ENCODE measurements at places on chromosomes 1 and 21.
A peak's percentile ranks its signal among the peaks of the same experiment; 100 is the strongest.

- DNase-seq: no peak
These were observed 802.1 kb downstream of the PLA2G4A start for GRCh38 chr1:187630653-187631380.

- no peak for DNase-seq
These were observed 174.0 kb upstream of the KAZN start for GRCh38 chr1:14424325-14425002.

DNA sequence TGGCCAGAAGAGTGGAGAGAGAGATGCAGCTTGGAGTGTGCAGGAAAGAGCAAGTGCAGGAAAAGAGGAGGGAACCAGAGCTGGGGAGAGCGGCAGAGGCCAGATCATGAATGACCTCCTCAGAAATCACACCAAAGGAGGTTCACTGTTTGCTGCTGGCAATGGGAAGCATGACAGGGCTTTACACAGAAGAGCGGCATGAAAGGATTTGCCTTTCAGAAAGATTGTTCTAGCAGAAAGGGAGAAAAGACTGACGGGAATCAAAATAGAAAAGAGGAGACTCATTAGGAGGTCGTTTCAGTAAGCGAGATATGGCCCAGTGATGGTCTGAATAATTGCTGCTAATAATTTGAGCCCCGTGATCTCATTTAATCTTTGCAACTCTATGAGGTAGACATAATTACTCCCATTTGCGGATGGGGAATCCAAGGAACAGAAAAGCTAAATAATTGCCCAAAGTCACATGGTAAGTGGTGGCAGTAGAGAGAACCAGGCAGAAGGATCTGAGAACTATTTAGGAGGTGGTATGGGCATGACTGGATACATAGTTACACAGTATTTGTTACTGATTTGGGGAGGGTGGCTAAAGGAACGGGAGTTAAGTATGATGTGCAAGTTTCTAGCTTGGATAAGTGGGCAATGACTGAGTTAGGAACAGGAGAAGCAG is 12.5 kb upstream of the HNRNPR start:
- no peak for DNase-seq

- no peak for DNase-seq
These were observed 19.4 kb downstream of the PTPRF start for GRCh38 chr1:43549921-43550597.

DNA sequence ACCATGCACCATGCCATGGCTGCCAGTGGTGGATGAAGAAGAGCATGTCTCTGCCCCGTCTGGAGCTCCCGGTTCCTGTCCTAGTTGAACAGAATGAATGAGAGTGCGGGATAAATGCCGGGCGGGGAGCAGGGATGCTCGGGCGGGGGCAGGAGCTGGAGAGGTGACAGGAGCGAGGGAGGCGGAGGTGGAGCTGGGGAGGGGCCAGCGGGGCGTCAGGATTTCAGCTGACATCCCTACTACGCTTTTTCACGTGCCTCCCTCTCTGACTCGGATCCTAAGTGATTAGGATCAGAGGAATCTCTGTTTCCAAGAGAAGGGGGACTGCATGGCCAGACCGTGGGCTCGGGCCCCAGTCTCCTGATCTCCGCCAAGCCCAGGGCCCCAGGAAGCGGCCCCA is 47.3 kb downstream of the TP73 start:
- DNase-seq: no peak

DNA sequence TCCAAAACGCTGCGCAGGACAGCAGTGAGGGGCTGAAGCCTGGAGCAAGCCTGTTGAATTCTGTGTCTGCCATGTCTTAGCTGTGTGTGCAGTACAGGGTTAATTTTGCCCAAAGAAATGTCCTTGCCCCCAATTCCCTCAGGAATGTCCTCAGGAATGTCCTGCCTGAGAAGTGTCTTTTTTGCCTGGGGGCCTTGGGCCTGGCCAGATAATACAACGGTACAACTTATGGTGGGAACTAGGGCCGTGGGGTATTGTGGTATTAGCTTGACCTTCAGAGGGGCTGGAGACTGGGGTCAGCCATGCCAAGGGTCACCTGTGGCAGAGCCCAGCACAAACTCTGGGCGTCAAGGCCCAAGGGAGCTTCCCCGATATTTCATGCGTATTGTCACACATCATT is 107.7 kb downstream of the AJAP1 start:
- no peak for DNase-seq

DNA sequence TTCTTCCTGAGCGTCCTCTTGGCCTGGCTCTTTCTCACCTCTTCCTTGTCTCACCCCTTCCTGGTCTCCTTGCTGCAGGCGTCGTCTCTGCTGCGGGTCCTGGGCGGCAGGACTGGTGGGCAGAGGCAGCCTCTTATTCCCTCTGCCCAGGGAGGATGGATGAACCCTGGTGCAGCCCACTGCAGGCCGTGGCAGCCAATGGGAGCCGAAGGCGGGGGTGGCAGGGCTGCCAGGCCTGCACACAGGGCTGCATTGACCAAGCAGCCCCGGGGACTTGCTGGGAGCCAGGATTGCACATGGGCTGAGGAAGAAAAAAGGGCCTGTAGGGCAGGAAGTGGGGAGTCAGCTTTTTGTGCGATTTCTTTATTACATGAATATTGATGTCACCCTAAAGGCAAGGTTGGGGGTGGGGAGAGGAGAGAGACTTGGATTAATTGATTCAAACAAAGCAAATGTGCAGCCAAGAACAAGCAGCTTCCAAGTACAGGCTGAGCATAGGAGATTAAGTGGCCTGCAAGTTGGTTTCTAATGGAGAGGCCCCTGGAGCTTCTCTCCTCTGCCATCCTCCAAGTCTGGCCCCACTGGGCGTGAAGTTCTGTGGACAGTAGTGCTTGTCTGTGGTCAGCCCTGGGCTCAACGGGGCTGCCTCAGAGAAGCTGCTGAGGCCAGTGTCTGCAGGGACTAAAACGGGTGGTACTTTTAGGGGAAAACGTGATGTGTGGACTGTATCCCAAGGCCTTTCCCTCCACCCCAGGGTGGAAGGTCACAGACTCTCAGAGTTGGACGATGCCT is at the start of gene S100B:
Gene S100B, minus strand, starts transcription at position 108 of the 792 bp plus-strand sequence. CDS start 2,667 bp downstream, outside the sequence.
- DNase-seq: no peak

- peak; percentile 56 for DNase-seq
These were observed 15.5 kb downstream of the LRIF1 start for GRCh38 chr1:110948038-110948810.

- DNase-seq: peak; percentile 28
These were observed 264.4 kb downstream of the NTNG1 start for GRCh38 chr1:107405236-107405635.

Measured in HT1080 (cell line).